ENCODE measurements at places on chromosomes 3 and 15.

- DNase-seq = no peak
Observed at GRCh38 chr3:178189854-178190253, 346.4 kb upstream of the KCNMB2 start.

DNA sequence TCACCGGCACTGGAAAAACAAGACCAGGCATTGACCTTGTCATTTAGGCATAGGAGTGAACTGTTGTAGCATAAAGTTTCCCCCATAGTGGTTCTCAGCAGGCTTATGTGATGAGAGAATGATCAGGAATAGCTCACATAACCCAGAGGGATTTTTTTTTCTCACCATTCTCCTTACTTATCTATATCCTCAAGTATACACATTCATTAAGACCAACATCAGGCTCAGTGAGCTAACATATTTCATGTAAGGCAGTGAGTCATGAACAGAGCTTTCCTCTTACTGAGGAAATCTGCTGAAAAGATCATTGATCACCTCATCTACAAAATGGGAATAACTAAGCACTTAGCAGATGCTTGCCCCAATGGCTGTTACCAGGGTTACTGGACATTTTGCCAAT is 396.6 kb upstream of the TMCO5A start:
- DNase-seq = no peak

DNA sequence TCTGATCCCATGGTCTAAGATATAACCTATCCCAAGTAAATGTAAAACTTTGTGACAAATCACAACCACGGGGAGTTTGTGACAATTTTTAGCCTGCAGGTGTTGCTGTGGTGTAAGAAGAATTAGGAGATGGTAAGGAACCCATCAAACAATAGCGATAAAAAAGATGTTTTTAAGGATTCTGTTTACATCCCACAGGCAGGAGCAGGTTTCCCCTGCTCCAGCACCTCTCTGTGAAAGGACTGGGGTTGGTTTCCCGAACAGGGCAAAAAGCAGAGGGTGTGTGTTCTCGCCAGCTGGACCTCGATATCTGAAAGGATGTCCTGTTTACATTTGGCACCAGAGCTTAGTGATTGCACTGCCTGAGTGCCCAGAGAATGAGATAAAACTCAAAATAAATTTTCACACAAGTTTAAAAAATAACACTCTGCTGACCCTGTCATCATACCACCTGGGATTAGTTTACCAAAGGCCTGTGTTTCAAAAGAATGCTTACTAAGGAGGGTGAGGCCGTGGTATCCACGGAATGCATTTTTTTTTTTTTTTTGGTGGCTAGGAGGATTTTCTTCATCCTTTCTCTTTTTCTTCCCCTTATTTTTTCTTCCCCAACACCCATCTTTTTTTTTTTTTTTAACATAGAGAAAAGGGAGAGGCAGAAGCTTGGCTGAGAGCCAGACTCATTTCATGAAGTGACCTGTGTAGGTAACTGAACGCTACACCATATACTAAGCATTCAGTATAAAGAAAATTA is 151.8 kb upstream of the DPH6 start:
- no peak for DNase-seq

- no peak for DNase-seq
Observed at GRCh38 chr3:16687221-16687620, 82.0 kb upstream of the DAZL start.

GRCh38 chr3:124882816-124883747 is 4.1 kb downstream of the ITGB5 start:
- DNase-seq = no peak

- DNase-seq = no peak
Observed at GRCh38 chr3:188978421-188979171, 193.2 kb upstream of the TPRG1 start.

DNA sequence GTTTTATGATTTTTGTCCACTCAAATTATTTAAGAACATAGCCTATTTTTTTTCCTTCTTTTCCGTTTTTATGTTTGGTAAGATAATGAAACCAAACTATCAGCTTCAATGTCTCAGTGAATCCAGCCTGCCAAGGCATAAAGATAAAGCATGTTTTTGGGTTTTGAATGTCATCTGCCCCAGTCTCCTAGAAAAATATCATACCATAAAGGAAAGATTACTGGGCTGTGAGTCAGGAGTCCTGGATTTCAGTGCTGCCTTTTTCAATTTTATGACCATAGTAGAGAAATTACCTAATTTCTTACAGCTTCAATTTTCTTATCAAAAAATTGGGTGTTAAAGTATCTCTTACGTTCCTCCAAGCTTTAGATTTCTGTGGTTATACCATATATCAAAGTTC is 87.5 kb downstream of the GAP43 start:
- no peak for DNase-seq

DNA sequence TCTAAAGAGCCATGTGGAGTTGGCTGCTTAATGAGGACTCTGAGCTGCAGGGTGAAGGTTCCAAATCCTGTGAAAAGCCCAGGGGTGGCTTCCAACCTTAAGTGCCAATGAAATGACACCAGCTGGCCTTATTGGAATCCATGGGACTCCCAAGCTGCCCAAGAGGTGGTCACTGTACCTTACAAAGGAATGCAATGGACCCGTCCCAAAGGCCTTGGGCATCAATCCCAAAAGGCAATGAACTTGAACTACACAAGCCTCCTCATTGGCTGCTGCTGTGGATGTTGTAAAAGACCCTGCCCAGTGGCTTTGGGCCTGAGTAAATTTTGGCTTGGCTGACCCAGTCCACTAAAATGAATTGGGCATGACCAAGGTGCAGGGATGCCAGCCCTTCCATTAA is 129.3 kb downstream of the WNT5A start:
- DNase-seq = no peak

- DNase-seq = no peak
Observed at GRCh38 chr3:81788044-81788443, 26.6 kb upstream of the GBE1 start.

GRCh38 chr3:73475717-73476116 is 149.0 kb downstream of the PDZRN3 start:
- DNase-seq = no peak

DNA sequence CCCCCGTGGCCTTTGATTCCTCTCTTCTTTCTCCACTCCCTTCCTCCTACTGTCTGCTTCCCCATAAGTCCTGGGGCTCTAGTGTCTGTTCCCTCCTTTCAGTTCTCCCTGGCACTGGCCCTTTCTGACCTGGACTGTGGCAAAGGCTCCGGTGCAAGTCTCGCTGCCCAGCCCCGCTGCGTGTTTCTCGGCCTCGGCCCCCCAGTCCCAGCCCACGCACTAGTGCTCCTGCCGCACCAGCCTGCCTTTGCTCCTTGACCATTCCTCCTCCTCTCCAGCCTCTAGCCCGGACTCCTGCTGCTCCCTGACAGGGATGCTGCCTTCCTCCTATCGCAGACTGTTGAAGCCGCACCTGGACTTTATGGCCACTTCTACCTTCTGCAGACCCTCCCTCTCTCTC is 2.1 kb downstream of the TM6SF1 start:
- DNase-seq = no peak

- no peak for DNase-seq
Observed at GRCh38 chr15:25801586-25802284, 61.4 kb downstream of the ATP10A start.

DNA sequence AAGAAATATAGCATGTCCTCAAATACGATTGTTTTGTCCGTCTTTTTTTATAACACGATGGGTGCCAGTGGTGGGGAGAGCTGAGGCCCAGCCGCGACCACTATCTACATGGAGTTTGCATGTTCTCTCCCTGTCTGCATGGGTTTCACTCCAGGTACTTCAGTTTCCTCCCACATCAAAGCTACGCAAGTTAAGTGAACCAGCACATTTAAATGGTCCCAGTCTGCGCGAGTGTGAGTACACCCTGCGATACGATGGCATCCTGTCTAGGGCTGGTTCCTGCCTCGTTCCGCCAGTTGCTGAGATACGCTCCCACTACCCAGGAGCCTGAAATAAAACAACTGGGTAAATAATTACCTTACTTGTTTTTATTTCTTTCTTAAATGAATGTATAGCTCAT is 40.6 kb downstream of the ATP13A3 start:
- DNase-seq = no peak

DNA sequence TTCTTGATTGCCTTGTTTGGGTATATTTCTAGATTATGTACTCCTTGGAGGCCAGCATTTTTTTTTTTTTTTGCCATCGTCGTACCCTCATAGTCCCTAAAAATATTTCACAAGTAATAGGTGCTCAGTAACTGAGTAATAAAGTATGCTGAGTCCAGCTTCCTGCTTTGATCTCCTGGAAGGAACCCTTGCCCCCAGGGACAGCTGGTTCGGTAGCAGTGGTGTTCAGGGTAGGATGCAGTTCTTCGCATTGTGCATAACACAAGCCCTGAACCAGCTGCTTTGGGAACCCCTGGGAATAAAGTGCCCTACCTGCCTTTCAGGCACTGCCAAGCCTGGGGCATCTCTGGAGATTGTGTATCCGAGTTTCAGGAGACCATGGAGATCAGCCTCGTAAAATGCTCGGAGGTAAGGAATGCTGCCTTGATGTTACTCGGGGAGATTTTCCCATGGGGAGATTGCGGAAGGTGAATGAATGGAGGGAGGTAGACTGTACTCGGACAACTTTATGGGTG is 7.6 kb downstream of the MYZAP start:
- no peak for DNase-seq

Measured in esophagus squamous epithelium (tissue), 5 donors.